ENCODE measurements at places on chromosomes 2 and 18. TPM values are rescaled to one million over a fixed set of nuclear protein-coding genes. Genes with fewer than 3 reads are reported as not detected.

DNA sequence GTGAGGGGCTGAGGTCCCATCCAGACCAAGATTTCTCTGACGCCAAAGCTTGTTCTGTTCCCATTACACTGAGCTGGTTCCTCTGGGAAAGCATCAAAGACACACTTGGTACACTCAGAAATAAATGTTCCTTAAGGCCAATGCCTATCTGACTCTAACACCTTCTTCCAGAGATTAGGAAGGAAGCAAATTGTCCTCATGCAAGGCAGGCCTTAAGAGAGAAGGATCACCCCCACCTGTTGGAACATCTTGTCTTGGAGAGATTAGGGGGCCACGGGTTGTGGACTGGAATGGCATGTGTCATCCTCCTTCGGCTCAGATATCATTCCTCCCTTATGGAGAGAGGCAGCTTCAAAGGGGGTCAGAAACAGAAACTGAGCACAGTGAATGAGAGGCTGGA, 100.2 kb downstream of the ANKRD44 start:
- H3K27me3 ChIP-seq, result no peaks in the 10 kb centered on the region
- H3K4me3 ChIP-seq, result peak overlapping the region; percentile 50
- H3K27ac ChIP-seq, result peak overlapping the region; percentile 89
- peaks cover 62% of the 10 kb centered on the region for H3K36me3 ChIP-seq
- DNase-seq, result no peak
- peaks cover 98% of the 10 kb centered on the region for H3K4me1 ChIP-seq

DNA sequence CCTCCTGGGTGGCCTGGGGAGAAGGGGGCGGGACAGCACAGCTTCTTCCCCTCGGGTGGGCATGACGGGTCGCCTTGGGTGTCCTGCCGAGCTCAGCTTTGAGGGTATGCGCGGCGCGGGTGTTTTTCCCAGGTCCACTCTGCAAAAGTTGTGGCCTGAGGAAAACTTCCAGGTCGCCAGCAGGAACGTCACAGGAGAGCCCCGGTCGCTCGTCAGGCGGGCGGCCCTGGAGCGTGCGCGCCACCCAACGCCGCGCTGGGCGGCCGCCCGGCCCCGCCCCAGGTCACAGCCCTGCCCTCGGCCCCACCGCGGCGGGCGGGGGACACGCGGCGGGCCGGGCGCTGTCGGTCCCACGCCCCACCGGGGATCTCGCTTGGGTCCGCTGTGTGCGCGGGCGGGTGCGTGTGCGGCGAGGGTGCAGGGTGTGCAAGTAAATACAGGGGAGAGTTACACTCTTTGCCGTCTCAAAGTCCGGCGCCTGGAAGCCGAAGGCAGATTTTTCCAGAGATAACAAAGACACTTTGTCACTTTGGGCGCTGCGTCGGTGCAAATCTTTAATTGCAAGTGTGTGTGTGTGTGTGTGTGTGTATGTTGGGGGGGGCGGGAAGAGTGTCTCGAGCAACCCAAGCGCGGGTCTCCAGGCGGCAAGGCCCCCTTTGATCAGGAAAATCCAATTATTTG, 616 bp upstream of the SP5 start:
- peak; percentile 9 for DNase-seq
- H3K4me3 ChIP-seq, result peak overlapping the region; percentile 69
- H3K27ac ChIP-seq, result no peak overlapping the region
- peaks cover 33% of the 10 kb centered on the region for H3K4me1 ChIP-seq
- H3K27me3 ChIP-seq, result peaks cover 81% of the 10 kb centered on the region

GRCh38 chr18:69871363-69871762, 76.3 kb downstream of the CD226 start:
- H3K4me3 ChIP-seq, result no peak overlapping the region
- peaks cover 22% of the 10 kb centered on the region for H3K4me1 ChIP-seq
- no peak overlapping the region for H3K27ac ChIP-seq
- H3K27me3 ChIP-seq, result no peaks in the 10 kb centered on the region
- peaks cover 66% of the 10 kb centered on the region for H3K36me3 ChIP-seq

DNA sequence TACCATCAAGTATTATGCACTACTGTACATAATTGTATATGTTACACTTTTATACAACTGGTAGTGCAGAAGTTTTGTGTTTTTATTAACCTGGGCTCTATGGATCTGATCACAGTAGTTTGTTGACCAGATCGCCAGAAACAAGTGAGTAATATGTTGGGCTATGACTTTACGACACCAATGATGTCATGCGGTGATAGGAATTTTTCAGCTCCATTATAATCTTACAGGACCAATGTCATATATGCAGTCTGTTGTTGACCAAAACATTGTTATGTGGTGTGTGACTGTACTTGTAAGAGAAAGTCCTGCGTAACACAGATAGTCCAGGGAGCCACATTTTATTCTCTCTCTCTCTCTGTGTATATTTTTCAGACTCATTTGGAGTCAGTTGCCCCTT, 4.5 kb upstream of the ACOXL start:
- no peaks in the 10 kb centered on the region for H3K36me3 ChIP-seq
- DNase-seq, result no peak
- no peak overlapping the region for H3K4me3 ChIP-seq

Gene RND3
- total RNA-seq, result not detected

Measured in activated CD4-positive, alpha-beta T cell treated with anti-CD3 and anti-CD28 coated beads, Interleukin-2, amount 10 ng/mL, durations not matched to agents 7 days and 5 days (primary cell).